MM.1S (cell line): ENCODE measurements at places on chromosomes 1 and 21.
A peak's percentile ranks its signal among the peaks of the same experiment; 100 is the strongest.

DNA sequence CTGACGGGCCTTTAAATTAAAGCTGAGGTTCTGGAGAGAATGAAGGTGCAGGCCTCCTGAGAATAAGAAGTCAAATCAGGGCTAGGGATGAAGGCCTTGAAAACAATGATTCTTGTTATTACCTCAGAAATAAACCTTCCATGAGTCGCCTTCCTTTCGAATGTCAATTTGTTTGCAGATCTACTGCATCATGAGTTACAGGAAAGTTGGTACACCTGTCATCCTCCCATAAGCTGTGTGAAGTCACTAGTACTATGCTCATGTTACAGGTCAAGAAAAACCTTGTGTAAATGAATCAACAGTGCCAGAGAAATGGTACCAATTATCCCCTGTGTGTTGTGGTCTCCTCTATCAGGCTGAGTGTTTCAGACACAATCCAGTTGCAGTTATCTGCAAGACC lies 281.2 kb upstream of the PLXNA2 start:
- no peak for DNase-seq

DNA sequence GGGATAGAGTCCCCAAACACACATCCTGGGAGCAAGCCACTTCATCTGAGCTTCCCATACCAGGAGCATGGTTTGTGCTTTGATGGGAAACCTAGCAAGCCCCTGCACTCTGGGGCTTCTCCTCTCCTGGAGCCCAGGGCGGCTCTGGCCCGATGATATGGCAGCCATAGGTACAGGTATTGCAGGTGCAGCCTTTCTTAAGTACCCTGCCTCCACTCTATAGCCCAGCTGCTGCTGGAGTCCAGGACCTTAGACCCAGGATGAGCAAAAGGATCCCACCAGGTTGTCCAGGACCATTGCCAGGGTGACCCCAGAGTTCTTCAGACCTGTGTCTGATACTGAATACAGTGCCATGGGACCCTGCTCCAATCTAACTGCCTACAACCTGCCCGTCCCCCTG lies 4.2 kb downstream of the C1orf226 start:
- DNase-seq: no peak

DNA sequence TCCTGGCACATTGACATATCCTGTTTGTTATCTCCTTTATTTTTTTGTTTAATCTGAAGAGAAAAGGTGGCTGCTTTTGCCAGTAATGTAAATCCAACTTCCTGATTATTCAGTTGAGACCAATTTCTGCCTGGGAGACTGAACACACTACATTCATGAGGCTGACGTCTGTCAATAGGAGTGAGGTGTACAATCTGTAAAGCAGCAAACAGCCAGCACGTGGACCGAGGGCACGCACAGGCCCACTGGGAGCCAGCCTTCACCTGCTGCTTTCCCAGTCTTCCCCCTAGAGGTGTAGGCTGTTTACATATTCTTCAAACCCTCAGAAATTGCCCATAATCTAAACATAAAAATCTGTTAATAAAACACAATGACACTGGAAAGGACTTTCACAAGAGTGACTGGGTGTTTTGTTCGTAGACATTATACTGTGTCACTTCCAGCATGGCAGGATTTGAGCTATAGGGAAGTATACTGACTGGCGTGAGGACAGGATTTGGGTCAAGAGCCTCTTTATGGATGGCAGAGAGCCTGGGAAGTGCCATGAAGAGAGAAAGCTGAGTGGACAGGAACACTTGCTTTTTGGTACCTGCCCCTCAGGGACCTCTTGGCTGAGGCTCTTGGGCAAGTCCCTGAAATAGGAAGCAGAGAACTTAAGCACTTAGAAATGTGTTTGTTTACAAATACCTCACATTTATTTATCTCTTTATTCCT lies 552.9 kb upstream of the CAMK1G start:
- no peak for DNase-seq

- no peak for DNase-seq
Measured at GRCh38 chr1:168509210-168509609, 34.6 kb downstream of the XCL2 start.

GRCh38 chr1:19344372-19344810 lies 32.3 kb downstream of the SLC66A1 start:
- no peak for DNase-seq

- no peak for DNase-seq
Measured at GRCh38 chr1:227790034-227790400, 25.5 kb upstream of the PRSS38 start.

DNA sequence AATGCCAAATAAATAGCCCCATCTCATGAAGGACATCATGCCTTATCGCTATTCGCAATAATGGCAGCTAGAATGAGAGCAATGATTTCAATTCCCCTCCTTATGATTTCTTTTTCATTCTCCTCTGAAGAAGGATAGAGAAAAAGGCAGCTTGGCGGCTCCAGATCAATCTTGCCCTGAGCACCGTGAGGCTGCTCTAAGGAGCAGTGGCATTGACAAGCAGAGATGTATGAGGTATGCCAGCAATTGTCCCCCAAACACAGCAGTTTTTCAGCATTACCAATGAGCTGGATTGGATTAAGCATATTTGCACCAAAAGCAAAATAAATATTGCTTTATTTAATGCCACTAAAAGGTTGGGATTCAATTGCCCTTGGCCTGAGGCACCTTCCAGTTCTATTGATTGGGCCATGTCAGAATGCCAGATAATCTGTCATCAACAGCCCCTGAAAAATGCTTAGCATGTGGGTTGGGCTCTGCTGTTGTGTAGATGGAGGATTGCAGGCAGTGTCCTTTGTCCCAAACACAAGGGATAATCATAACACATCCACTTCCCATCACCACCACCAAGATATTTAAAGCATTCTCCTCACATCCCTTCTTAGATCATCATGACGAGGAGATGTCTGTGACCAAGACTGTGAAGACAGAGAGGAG lies 135.7 kb downstream of the BEND5 start:
- DNase-seq: no peak

DNA sequence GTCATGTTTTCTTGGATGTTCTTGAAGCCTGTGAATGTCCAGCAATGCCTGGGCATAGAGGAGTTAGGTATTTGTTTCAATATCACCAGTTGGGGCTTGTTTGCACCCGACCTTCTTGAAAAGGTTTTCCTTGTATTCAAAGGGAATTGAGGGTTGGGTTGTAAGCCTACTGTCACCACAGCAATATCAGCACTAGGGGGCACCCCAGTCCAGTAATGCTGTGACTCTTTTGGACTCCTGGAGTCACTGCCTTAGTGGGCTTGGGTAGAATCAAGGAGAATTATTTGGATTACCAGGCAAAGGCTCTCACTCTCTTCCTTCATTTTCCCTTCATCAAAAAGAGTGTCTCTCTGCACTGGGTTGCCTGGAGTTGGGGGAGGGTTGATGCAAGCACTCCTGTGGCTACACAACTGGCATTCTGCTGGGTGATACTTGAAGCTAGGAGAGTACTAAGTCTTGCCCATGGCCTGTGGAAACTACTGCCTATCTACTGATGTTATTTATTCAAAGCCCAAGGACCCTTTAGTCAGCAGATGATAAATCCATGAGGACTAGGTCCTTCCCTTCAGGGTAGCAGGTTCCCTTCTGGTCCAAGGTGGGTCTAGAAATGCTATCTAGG lies 34.5 kb downstream of the OR10R2 start:
- peak; percentile 61 for DNase-seq

DNA sequence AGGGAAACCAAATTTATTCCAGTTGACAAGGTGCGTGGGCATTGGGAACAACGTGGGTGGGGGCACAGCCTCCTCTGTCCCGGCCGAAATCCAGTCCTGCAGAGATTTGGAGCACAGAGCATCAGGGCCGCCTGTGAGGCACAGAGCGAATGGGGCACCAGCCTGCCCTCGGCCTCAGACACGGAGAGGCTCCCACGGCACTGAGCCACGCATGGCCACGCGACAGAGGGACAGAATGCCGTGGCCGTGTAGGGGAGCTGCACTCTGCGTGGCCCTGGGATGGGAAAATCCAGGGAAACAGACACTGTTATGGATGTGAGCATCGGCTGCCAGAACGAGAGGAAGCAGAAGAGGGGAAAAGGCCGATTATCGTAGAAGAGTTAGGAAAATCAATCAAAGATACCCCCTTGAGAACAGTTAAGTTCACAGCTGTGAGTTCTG lies 13.5 kb upstream of the C1orf159 start:
- no peak for DNase-seq

DNA sequence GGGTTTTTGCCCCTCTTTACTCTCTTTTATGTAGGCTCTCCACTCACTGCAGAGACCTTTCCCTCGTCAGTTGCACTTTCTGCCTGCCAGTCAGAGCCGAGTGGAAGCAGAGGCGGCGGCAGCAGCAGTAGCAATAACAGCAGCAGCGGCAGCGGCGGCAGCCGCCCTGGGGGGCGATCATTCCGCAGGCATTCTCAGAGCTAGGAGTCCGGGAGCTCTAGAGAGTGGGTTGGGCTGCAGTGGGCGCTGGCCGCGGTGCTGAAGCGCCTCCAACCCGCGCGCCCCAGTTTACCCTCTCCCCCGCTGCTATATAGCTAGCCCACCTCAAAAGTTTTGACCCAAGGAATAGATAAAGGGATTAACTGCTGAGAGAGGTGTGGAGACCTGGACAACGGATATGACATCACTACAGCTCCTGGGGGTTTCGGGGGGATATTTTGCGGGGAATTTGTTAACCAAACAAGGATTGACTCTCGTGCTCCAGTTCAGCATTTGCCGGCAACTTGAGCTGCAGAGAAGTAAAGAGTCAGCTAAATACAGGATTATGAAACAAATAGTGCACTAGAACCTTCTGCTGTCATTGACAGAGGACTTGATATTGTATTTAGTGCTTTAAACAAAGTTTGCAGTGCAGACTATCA lies at the start of gene OLFM3:
TSS of gene OLFM3 (minus strand) at position 102 of the 641 bp plus-strand sequence.
- no peak for DNase-seq

DNA sequence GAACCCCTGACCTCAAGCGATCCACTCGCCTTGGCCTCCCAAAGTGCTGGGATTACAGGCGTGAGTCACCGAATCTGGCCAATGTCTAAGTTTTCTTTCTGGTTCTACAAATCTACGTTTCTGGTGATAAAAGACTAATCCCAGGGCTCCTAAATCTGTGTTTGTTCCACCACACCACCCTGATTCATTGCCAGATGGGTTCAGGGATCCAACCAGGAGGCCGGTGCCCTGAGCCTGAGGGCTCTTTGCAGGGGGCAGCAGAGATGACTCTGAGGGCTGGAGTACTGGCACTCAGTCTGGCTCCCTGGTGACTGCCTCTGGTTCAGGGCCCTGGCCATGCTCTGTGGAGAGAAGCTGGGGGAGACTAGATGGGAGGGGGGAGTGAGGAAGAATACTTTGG lies 10.5 kb upstream of the OPRD1 start:
- DNase-seq: no peak

DNA sequence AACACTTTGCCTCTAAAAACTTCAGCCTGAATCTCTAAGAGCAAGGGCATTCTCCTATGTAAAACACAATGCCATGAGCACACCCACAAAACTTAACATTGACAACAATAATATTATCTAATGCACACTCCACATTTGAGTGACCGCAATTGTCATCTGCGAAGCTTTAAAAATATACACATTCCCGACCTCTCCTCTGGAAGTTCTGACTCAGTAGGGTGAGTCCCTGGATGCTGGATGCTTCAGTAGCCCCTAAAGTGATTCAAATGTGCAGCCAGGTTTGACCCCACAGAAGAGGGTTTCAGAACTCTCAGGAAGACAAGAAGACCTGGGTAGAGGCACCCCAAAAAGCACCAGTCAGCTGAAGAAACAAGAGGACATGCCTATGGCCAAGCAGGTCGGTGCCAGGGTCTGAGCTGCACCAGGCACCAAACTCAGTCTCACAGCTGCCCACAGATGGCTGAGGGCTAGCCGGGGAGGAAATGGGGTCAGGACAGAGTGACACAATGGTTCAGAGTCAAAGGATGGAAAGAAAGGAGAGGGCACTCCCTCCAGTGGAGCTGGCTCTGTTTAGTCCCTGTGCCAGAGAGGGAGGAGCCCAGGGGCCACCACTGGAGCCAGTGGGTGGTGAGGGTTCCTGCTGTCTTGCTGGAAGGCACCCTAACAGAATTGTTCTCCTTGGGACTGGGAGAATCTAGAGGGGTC lies 17.4 kb downstream of the PIK3C2B start:
- no peak for DNase-seq

DNA sequence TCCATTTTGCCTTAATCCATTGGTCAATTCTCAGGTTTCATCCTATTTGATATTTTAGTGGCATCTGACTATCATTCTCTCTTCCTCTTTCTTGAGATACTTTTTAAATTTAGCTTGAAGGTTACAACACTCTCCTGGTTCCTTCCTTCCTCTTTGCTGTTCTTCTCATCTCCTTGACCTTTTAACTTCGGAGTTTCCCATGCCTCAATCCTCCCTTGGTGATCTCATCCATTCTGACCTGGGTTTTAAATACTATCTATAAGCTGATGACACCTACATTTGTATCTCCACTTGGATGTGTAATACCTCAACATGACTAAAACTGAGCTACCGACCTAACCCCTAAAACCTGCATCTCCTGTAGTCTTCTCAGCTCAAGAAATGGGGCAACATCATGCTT lies 4.8 kb upstream of the ZNF687 start:
- DNase-seq: no peak

DNA sequence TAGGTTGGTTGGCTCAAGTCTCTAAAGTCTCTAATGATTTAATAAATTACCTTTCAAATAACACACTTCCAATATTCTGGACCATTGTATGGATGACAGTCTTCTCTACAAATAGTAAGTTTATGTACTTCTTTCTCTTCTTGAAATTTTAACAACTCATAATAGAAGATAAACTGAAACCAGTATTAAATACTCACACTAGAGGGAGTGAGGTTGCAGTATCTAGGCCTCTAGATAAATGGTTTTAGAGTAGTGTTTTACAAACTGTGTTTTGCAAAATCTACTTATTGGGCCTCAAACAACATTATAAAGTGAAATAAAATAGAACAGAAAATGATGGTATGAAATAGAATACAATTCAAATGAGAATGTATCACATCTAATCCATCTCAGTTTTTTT lies 479.9 kb upstream of the BRINP3 start:
- no peak for DNase-seq

GRCh38 chr1:196690582-196690981 lies 38.7 kb downstream of the CFH start:
- DNase-seq: no peak

DNA sequence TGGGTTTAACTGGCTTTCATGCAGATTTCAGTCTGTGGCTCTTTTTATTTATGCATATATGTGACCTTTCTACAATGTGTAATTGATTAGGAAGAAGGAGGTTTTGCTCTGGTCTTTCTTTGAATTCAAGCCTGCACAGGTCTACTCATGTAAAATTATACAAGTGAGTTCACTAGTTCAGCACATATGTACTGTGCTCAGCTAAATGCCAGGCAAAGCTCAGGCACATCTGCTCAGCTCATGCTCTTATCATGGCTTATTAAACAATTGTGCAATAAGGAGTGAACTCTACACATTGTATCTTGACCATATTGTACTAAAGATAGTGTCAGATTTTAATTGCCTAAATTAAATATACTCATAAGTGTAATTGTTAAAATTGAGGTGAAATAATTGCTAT lies 378.4 kb downstream of the ADGRL2 start:
- no peak for DNase-seq

- no peak for DNase-seq
Measured at GRCh38 chr1:74549932-74550331, 37.5 kb upstream of the LRRC53 start.
